ENCODE measurements at places on chromosomes 16 and 17.

DNA sequence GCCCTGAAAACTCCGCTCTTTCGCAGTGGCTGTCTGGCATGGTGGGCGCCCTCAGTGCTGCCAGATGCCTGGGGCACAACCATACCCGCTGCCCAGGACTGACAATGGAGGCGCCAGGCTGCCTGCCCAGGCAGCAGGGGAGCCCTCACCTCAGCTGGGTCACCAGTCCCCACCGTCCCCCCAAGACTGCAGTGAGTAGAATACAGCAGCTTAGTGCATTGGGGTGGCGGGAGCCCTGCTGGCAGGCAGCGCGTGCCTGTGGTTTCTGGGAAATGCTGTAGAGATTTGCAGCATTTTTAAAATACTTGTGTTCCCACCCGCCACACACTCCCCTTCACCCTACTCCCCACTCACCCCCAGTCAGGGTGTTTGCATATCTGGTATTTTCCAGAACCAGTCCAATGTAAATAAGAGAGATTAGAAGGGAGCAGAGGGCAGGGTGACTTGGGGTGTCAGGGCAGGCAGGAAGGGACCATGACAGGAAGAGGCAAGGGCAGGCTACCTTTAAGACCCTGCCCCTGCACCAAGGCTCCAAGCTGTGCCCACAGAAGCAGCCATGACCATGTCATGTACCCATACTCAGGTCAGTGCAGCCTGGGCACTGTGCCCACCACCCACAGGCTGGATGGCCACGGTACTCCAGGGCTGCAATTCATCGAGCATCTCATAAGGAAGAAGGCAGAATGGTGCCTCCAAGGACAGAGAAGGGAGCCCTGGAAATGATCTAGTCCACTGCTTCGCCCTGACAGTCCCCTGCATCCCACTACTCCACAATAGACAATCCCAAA is 21.5 kb downstream of the MYO18A start:
- DNase-seq: no peak

DNA sequence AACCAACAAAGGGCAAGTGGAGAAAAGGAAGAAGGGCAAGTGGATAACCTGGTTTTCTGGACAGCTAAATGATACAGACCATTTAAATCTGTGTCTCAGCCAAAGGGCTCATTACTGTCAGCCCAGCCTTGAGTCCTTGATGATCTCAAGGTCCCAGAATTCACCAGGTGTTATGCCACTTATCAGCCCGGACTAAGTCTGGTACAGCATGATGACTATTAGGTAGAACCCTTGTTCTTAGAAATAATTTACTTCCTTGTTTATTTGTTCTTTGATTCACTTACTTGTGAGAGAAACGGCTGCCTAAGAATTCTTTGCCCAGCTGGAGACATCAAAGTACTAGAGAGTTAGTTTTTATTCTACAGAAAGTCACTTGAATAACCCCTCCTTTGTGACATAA is 3.5 kb downstream of the PDILT start:
- no peak for DNase-seq

DNA sequence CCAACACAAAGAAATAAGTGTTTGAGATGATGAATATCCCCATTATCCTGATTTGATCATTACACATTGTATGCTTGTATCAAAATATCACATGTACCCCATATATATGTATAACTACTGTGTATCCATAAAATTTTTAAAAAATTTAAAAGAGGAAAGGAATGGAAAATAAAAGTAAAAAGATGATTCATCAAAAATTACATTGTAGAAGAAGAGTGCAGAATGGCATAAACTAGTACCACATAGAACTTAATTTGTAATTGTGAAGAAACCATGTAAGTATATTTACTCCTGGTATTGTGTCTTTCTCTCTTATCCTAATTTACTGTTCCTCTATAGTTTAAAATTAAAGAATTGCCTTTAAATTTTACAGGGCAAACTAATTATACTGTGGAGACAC is 11.5 kb upstream of the KRT10 start:
- no peak for DNase-seq

GRCh38 chr16:13307851-13308250 is 406.5 kb downstream of the SHISA9 start:
- DNase-seq: no peak

GRCh38 chr16:35364263-35364662 is 1904.9 kb downstream of the TP53TG3F start:
- DNase-seq: no peak

DNA sequence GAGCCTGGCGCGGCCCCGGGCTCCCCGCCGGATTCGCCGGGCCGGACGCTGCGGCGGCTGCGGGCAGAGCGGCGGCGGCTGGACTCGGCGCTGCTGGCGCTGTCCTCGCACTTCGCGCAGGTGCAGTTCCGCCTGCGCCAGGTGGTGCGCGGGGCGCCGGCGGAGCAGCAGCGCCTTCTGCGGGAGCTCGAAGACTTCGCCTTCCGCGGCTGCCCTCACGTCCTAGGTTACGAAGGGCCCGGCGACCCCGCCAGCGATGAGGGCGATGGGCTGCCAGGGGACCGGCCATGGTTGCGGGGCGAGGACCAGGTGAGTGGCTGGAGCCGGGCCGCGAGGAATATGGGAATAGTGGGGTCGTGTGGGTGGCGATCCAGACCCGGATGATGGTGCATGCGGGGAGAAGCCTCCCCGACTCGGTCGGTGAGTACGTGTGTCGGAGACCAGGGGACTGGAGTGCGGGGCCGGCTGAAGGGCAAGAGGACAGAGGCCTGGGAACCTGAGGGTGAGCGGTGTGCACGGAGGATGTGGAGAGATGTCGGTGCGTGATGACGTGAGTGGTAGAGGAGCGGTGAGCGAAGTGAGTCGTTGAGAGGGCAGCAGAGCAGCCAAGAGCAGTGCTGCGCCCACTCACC is 517 bp downstream of the RUNDC1 start:
- peak; percentile 46 for DNase-seq

DNA sequence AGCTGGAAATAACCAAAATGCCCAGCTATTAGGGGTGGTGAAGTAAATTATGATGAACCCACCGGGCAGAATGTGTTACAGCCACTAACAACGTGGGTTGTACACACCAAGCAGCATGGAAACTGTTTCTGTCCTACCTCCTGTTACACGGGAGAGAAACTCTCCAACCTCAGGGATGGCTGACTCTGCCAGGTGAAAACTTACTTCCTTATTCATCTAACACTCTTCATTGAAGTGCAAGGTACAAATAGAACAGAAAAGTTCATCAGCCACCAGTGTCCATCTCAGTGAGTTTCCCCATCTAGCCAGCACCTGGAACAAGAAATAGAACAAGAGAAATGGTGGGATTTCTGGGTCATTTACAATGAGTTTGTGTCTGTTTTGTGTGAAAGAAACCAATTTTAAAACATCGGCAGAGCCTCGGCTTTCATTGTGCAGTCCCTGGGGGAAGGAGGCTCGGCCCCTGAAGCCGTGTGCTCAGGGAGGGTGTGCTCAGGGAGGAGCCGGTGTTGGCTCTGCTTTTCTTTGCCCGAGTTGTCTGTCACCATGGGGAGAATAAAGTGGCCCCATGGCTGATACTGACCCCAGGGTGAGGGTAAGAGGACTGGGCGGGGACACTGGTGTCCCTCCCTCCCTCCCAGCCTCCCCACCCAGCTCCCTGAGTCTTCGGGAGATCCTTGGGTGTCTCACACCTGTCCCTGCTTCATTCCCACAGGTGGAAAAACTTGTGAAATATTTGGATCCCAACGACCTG is 39.8 kb downstream of the RAB11FIP4 start:
- no peak for DNase-seq

- no peak for DNase-seq
Measured at GRCh38 chr17:43217614-43218087, 6.0 kb downstream of the TMEM106A start.

DNA sequence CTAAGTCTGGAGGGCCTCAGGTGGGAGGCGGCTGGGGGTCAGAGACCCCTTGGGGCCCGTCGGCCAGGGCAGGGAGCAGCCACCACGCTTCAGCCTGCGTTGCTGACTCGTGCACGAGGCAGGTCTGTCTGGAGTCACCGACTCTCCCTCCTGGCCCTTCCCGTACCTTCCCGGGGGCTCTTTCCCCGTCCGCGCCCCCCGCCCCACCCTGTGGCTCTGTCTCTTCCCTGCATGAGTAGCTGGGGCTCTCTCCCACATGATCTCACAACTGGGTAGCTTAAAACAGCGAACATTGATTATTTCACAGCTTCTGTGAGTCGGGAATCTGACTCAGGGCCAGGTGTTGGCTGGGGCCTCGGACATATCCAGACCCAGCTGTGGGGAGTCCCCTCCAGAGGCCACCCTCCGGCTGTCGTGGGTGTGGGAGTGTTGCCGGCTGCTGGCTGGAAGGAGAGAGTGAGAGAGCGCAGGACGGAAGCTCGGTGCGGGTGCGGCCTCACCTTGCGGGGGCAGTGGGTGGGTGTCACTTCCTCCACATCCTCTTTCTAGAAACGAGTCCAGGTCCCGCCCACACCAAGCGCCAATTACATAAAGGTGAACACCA is 17.3 kb downstream of the BAHCC1 start:
- no peak for DNase-seq

DNA sequence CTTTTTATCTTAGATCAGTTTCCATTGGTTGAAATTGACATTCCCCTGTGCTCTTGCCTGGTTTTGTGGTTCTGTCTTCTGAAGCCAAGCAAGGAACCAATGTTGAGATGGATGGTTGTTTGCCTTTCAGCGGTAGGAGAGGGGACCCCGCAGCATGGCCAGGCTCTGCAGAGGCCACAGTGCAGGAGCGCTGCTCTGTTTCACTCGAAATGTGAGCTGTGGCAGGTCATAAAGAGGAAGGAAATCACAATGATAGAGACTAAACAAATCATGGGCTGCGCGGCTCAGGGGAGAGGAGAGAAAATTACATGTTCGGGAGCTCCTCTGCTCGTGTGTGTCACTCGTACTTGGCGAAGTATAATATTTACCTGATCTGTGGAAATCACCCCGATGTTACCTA is 148.2 kb downstream of the SNX29 start:
- peak; percentile 18 for DNase-seq

GRCh38 chr17:55612691-55613141 is 101.5 kb upstream of the SMIM36 start:
- no peak for DNase-seq

DNA sequence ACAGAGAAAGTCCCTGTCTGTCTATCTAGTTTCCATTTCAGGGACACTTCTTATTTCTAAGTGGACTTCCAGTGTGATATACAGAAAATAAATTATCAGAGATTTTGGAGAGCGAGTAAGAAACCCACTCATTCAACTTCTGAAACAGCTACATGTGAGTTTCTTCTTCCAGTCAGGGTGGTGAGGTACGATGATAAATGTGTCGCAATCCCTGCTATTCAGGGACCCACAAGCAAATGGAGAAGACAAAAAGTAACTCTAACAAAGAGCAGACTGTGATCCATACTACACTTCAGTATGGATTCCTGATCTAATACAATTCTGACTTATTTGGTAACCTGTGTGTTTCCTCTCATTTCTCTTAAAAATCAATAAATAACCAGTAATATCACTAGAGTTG is 16.8 kb downstream of the CNTNAP4 start:
- DNase-seq: no peak
